Fibroblast of lung (primary cell): ENCODE measurements at places on chromosomes 7 and 10. TPM values are rescaled to one million over a fixed set of nuclear protein-coding genes. Genes with fewer than 3 reads are reported as not detected.

GRCh38 chr7:68441645-68442044 lies 1156.6 kb upstream of the AUTS2 start:
- H3K4me1 ChIP-seq: no peaks in the 10 kb centered on the region
- H3K4me3 ChIP-seq: no peak overlapping the region
- no peak for DNase-seq
- H3K36me3 ChIP-seq: no peaks in the 10 kb centered on the region
- H3K27me3 ChIP-seq: no peaks in the 10 kb centered on the region

DNA sequence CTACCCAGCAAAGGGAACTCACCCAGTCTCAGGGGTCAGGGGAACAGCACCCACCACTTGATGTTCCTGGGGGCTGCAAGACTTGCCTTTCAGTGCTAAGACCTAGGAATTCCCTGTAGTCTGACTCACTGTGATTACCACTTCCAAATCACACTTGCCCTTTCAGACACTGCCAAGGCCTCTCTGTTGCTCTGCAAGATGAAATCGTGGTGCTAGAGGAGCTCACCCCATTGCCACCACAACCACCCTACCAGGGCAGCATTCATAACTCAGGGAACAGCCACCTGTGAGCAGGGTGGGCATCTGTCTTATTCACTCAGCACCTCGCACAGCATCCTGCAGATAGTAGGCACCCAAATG lies 36.5 kb downstream of the XPNPEP1 start:
- H3K27ac ChIP-seq: no peak overlapping the region
- no peaks in the 10 kb centered on the region for H3K27me3 ChIP-seq
- H3K4me3 ChIP-seq: no peak overlapping the region
- no peak for DNase-seq

Gene DENND2A
- 39.0 and 40.8 TPM in 2 replicates for total RNA-seq

Gene MBL2
- not detected in 2 replicates for total RNA-seq

- H3K27ac ChIP-seq: no peak overlapping the region
- no peak for DNase-seq
- no peaks in the 10 kb centered on the region for H3K27me3 ChIP-seq
- H3K36me3 ChIP-seq: no peaks in the 10 kb centered on the region
- H3K4me1 ChIP-seq: no peaks in the 10 kb centered on the region
Observed at GRCh38 chr7:125256446-125256845, 326.8 kb upstream of the POT1 start.

Gene LIPN
- total RNA-seq: not detected in 2 replicates

GRCh38 chr7:35729061-35729783 lies 34.3 kb upstream of the HERPUD2 start:
- H3K4me1 ChIP-seq: no peaks in the 10 kb centered on the region
- no peaks in the 10 kb centered on the region for H3K36me3 ChIP-seq
- DNase-seq: no peak
